ENCODE measurements at places on chromosomes 7 and 10. TPM values are rescaled to one million over a fixed set of nuclear protein-coding genes. Genes with fewer than 3 reads are reported as not detected.

DNA sequence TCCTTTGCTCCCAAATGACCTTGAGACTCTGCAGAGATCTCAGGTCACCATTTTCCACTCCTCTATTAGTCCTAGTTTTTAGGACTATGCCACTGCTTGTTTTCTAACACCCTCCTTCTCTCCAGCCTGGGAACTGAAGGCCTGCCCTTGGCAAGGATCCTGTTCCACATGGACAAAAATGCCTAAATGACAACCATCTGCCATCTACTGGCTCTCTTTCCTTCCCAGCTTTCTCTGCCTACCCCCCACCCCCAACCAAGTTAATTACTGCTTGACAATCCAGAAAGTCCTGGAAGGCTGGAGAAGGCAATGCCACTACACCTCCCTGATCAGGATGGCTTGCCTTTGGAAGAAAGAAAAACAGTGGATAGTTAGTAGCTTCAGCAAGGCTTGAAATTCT, 44.8 kb upstream of the SP8 start:
- no peak for DNase-seq

DNA sequence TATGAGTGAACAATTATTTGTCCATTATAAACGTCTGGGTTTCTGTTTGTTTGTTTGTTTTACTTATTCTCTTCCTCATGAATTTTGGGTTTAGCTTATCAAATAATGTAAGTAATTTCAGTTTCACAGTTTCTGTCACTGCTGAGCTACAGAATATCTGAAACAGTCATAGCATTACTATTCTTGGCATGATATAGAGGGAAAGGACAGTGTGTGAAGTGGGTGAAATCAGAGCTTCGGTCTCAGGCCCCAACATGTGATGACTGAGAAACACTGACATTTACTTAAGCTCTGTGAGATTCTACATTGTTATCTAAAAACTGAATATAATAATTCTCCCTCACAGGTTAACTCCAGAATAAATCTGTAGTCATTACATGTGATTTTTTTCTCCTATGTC, 8.8 kb upstream of the OR6V1 start:
- no peak for DNase-seq

DNA sequence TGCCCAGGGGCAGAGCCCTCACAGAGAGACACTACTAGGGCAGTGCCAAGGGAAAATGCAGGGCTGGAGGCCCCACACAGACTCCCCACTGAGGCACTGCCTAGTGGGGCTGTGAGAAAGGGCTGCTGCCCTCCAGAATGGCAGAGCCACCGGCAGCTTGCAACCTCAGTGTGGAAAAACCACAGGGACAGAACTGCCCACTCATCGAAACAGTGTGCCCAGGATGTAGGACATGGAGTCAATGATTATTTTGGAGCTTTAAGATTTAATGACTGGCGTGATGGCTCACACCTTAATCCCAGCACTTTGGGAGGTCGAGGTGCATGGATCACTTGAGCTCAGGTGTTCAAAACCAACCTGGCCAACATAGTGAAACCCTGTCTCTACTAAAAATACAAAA, 27.5 kb upstream of the MSS51 start:
- no peak for DNase-seq

DNA sequence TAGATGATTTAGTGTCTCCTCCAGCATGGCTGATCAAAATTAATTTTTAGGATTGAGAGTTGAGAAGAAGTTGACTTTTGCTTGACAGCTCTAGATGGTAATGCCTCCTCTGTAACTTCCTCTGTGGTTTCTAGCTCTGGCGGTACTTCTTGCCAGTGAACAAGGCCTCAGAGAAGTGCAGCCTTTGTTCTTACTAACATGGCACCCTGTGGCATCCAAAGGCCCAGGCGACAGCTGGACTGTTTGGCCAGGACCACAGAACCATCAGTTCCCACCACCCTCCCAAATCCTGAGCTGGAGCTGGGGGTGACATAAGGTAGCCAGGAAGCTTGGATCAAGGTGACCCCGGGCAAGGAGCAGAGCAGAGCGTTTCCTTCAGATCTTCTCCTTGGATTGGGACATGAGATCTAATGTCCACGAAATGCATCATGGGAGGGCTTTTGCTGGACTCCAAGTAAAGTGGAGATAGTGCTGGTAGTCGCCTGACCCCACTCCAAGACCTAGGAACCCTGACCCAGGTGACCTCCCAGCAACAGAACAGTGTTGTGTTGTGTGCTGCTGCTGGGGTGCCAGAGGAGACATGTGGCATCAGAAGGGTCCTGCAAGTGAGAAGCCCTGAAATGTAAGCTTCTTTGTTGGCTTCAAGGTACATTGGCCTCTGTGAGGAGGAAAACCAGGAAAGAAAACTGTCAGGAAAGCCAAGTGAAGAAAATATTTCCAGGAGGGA, 41.8 kb downstream of the APBB1IP start:
- no peak for DNase-seq

- DNase-seq, result no peak
Measured at GRCh38 chr10:4807761-4808507, 18.1 kb upstream of the AKR1E2 start.

- DNase-seq, result no peak
Measured at GRCh38 chr10:29243066-29243465, 45.8 kb upstream of the LYZL1 start.

- DNase-seq, result peak; percentile 3
Measured at GRCh38 chr7:98774884-98775283, 94.9 kb downstream of the TMEM130 start.

Gene CYP3A4
- total RNA-seq, result not detected

Gene KCP
- total RNA-seq, result 1.1 TPM

Gene RTKN2
- total RNA-seq, result 8.0 TPM

Gene PCDH15
- total RNA-seq, result not detected

Data from osteoblast (primary cell).